Transverse colon (tissue), 4 donors: ENCODE measurements at places on chromosomes 5 and 9. TPM values are rescaled to one million over a fixed set of nuclear protein-coding genes. Genes with fewer than 3 reads are reported as not detected.

The PCDHB11 gene
- total RNA-seq, result 0.95 TPM

The EIF4E1B gene
- total RNA-seq, result not detected

The HAVCR1 gene
- total RNA-seq, result 0.60 TPM

GRCh38 chr9:130929571-130930038 lies 9.4 kb downstream of the FIBCD1 start:
- H3K27me3 ChIP-seq, result peaks cover 55% of the 10 kb centered on the region
- no peaks in the 10 kb centered on the region for H3K36me3 ChIP-seq
- H3K27ac ChIP-seq, result no peak overlapping the region
- no peak overlapping the region for H3K4me3 ChIP-seq
- no peak for DNase-seq

- H3K27me3 ChIP-seq, result no peaks in the 10 kb centered on the region
- no peaks in the 10 kb centered on the region for H3K36me3 ChIP-seq
- no peak for DNase-seq
Measured at GRCh38 chr9:123150708-123151503, 117.4 kb downstream of the GPR21 start.

- no peaks in the 10 kb centered on the region for H3K36me3 ChIP-seq
- H3K27ac ChIP-seq, result no peak overlapping the region
- no peak overlapping the region for H3K4me3 ChIP-seq
- H3K27me3 ChIP-seq, result no peaks in the 10 kb centered on the region
- no peak for DNase-seq
Measured at GRCh38 chr5:93756372-93756771, 15.0 kb upstream of the POU5F2 start.

GRCh38 chr9:104984121-104984520 lies 56.2 kb upstream of the ABCA1 start:
- H3K4me1 ChIP-seq, result no peaks in the 10 kb centered on the region
- H3K27ac ChIP-seq, result peak overlapping the region; percentile 19
- no peaks in the 10 kb centered on the region for H3K36me3 ChIP-seq
- no peak overlapping the region for H3K4me3 ChIP-seq
- no peaks in the 10 kb centered on the region for H3K27me3 ChIP-seq
- no peak for DNase-seq

- no peaks in the 10 kb centered on the region for H3K27me3 ChIP-seq
- H3K4me3 ChIP-seq, result no peak overlapping the region
- no peak for DNase-seq
- no peaks in the 10 kb centered on the region for H3K4me1 ChIP-seq
- H3K36me3 ChIP-seq, result no peaks in the 10 kb centered on the region
Measured at GRCh38 chr9:13165956-13166355, 113.5 kb downstream of the MPDZ start.

GRCh38 chr5:3277590-3278196 lies 317.9 kb upstream of the IRX1 start:
- no peak overlapping the region for H3K4me3 ChIP-seq
- no peak overlapping the region for H3K27ac ChIP-seq
- DNase-seq, result no peak
- no peaks in the 10 kb centered on the region for H3K4me1 ChIP-seq
- no peaks in the 10 kb centered on the region for H3K36me3 ChIP-seq
- no peaks in the 10 kb centered on the region for H3K27me3 ChIP-seq

GRCh38 chr9:109593612-109594011 lies 95.5 kb upstream of the PTPN3 start:
- H3K36me3 ChIP-seq, result no peaks in the 10 kb centered on the region
- no peaks in the 10 kb centered on the region for H3K27me3 ChIP-seq
- no peak overlapping the region for H3K4me3 ChIP-seq
- no peaks in the 10 kb centered on the region for H3K4me1 ChIP-seq
- no peak overlapping the region for H3K27ac ChIP-seq

DNA sequence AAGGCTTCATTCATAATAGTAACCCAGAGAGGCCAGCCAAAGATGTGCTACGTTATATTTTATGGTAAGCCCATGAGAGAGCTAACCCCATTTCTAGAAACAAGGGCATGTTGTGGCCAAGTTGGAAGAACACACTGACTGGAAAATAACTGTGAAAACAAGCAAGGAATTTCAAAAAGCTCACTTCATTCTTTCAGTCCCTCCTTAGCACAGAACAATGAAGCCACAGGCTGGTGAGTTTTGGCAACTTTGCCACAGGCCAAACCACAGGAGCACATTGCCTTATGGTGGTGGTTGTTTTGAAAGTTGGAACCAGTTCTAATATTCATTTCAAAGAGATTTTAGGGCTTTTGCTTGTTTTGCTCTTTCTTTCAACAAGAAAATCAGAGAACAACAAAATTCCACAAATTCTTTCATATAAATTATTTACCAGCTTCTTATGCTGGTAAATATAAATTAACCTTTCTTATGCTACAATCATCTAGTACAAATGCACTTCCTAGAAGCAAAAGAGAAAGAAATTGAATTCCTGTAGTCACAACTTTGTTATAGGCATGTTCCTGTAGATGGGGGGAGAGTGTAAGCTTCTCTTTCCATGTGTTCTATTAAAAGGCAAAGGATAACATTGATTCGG lies 225.4 kb upstream of the RFX3 start:
- no peak for DNase-seq
- no peaks in the 10 kb centered on the region for H3K27me3 ChIP-seq
- H3K4me3 ChIP-seq, result no peak overlapping the region
- no peak overlapping the region for H3K27ac ChIP-seq
- no peaks in the 10 kb centered on the region for H3K4me1 ChIP-seq

DNA sequence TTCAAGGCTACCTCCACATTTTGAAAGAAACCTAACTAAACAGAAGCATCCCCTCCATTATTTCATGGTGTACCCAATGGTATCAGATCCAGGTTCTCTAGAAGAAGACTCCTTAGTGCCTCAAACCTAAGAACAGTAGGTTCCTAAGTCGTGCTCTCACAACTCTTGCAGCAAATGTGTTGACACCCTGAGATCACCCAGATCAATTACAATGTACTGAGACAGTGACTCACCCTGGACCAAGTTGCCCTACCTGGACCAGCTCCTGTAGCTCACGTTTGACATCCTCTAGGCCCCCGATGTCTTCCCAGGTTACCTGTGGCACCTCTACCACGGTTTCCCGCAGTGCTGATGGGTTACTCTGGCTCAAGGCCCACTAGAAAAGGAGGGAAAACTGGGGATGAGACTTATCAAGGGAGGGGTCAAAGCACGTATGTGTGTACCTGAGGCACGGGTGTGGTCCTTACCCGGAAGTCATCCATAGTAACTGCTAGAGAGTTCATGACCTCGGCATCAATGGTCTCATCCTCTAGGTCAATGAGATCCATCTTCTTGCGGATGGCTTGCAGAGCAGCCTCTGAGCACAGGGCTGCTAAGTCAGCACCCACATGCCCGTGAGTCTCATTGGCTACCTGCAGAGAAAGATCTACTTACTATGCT lies 11.7 kb downstream of the VCP start:
- no peaks in the 10 kb centered on the region for H3K27me3 ChIP-seq
- DNase-seq, result no peak

- no peak for DNase-seq
- H3K36me3 ChIP-seq, result no peaks in the 10 kb centered on the region
- peaks cover 9% of the 10 kb centered on the region for H3K4me1 ChIP-seq
- no peak overlapping the region for H3K27ac ChIP-seq
- H3K27me3 ChIP-seq, result peaks cover 52% of the 10 kb centered on the region
Measured at GRCh38 chr9:138022121-138022741, 144.6 kb downstream of the CACNA1B start.

DNA sequence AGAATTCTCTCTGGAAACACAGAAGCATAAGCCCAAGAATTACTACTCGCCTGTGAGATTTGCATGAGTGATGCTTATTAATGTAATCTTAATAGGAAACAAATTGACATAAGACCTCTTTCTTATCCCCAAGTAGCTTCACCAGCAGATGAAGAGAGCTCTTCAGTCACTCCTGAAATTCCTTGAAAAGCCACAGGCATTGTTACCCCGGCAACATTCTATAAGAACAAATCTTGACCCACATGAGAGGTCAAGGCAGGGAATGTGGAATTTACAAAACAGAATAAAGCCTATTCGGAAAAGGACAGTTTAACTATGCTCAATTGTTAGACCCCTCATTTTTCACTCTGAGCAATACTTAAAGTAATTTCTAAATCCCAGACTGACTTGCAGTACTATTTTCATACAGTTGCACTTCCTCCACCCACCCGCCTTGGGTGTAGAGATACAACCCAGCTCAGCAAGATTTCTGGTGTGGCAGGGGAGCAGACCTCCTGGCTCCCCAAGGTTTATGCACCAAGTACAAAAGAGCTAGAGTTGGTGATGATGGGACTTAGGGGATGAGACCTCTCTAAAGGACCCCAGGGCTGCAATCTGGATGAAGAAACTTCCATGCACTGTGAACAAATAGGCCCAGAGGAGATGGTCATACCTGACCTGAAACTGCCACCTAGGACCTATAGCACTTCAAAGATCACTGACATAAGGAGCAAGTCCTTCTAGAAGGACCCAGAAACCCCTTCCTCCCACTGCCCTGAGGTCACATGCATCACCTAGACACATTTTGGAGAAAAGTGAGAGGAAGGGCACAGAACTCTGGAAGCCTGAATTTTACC lies 242.1 kb downstream of the ZNF608 start:
- no peak overlapping the region for H3K4me3 ChIP-seq
- no peaks in the 10 kb centered on the region for H3K4me1 ChIP-seq
- no peak overlapping the region for H3K27ac ChIP-seq
- no peaks in the 10 kb centered on the region for H3K27me3 ChIP-seq
- H3K36me3 ChIP-seq, result no peaks in the 10 kb centered on the region

DNA sequence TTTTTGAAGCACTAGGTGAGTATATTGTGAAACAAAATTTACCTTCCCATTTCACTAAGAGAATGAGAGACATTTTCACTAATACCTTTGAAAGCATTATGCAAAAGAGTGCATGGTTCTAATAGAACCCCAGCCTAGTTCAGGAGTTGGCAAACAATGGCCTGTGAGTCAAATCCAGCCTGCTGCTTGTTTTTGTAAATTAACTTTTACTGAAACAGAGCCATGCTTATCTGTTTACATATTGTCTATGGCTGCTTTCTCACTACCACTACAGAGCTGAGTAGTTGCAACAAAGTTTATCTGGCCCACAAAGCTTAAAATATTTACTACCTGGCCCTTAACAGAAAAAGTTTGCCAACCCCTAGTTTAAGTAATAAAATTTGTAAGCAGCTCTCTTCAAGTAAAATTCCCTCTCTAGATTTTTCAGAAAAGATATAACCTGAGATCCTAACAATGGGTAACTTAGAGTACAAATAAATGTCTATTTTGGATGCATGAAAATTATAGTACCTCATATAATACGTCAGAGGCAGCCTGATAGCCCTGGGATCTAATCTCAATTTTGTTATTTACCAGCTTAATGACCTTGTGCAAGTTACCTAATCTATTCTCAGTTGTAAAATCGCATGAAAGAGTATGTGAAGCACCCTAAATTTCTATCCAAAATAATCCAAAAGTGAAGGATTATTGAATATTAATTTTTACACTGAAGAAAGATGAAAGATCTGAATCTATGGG lies 50.7 kb upstream of the ARL15 start:
- no peaks in the 10 kb centered on the region for H3K36me3 ChIP-seq
- peaks cover 10% of the 10 kb centered on the region for H3K4me1 ChIP-seq
- no peak for DNase-seq
- H3K27ac ChIP-seq, result no peak overlapping the region

- no peak overlapping the region for H3K4me3 ChIP-seq
- H3K36me3 ChIP-seq, result no peaks in the 10 kb centered on the region
- no peaks in the 10 kb centered on the region for H3K27me3 ChIP-seq
- no peak overlapping the region for H3K27ac ChIP-seq
Measured at GRCh38 chr5:14413331-14413750, 168.3 kb upstream of the OTULINL start.

DNA sequence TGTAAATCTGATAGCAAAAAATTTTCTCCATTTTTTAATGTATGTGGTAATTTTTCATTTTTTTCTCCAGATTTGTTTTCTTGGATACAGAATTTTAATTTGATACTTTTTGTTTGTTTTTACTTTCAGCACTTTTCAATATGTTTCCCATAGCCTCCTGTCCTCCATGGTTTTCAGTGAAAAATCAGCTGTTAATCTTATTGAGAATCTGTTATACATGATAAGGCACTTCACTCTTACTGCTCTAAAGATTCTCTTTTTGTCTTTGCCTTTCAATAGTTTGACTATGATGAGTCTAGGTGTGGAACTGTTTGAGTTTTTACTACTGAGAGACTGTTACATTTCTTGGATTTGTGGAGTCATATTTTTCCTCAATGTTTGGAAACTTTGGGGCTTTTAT lies 455.7 kb upstream of the NUDT12 start:
- H3K27me3 ChIP-seq, result no peaks in the 10 kb centered on the region
- H3K36me3 ChIP-seq, result no peaks in the 10 kb centered on the region
- no peak overlapping the region for H3K4me3 ChIP-seq
- no peaks in the 10 kb centered on the region for H3K4me1 ChIP-seq
- DNase-seq, result no peak
- H3K27ac ChIP-seq, result no peak overlapping the region

- H3K27me3 ChIP-seq, result no peaks in the 10 kb centered on the region
- H3K4me3 ChIP-seq, result no peak overlapping the region
- no peak for DNase-seq
Measured at GRCh38 chr5:147863454-147864158, 14.9 kb upstream of the SCGB3A2 start.

GRCh38 chr9:133539991-133540697 lies 5.6 kb downstream of the ADAMTSL2 start:
- no peak overlapping the region for H3K4me3 ChIP-seq
- DNase-seq, result no peak
- H3K27ac ChIP-seq, result no peak overlapping the region

GRCh38 chr9:128927731-128928411 lies 7.1 kb downstream of the PHYHD1 start:
- H3K27me3 ChIP-seq, result no peaks in the 10 kb centered on the region
- no peak overlapping the region for H3K27ac ChIP-seq
- no peaks in the 10 kb centered on the region for H3K36me3 ChIP-seq
